ENCODE measurements at places on chromosomes 4 and X.

DNA sequence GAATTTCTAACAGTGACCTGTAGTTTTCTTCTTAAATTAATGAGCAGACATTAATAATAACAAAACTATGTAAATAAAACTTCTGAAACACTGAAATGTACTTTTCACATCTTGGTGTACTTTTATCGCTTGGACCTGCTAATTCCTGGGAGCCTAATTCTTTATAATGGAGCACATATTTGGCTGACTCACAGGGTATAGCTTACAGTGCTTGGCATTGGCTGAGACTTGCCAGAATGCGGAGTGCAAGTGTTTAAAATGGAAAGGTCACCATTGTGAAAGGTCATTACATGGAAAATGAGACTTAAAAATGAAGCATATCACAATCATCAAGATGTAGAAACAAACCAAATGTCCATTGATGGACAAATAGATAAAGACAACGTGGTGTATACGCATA lies 137.3 kb upstream of the PDLIM3 start:
- no peak for DNase-seq

DNA sequence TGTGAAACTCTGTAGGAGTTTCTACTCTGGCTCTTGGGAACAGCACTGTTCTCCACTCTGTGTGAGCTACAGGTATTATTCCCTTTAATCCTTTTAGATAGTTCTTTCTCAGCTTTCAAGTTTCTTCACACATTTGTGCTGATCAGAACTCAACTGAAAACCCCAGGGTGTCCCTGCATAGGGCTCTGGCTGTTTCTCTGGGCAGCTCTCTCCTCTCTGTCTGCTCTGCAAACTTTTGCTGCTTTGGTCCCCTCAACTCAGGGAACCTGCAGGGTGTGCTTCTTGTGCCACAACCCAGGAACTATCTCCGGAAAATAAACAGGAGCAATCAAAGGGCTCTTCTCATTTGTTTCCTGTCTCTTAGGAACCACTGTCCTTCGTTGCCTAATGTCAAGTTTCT lies 196.6 kb upstream of the GABRA2 start:
- DNase-seq: no peak

- no peak for DNase-seq
Measured at GRCh38 chr4:82782626-82783345, 15.8 kb downstream of the SCD5 start.

- DNase-seq: no peak
Measured at GRCh38 chrX:153626025-153626633, 20.9 kb upstream of the DUSP9 start.

GRCh38 chrX:40582811-40583210 lies 2.0 kb downstream of the ATP6AP2 start:
- DNase-seq: no peak

Data from activated T-cell treated with anti-CD3 and anti-CD28 coated beads for 48 hours (primary cell).